Tibial artery (tissue), 4 donors: ENCODE measurements at places on chromosomes 11 and 22.

DNA sequence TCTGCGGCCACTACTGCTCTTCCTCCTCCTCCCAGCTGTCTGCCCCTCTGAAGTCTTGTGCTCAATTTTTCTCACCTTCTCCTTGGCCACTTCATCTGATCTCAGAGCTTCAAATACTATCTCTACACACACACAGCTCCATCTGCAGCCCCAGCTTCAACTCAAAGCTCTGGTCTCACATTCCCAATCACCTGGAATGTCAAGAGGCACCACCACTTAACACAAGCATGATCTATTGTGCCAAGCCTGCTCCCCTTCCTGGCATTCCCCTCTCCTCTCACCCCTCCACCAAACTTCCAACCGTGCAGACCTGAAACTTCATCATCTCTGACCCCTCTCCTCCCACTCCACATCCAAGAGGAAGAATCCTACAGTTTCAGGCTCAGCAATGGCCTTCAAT lies 17.5 kb downstream of the NRXN2 start:
- H3K4me1 ChIP-seq, result no peaks in the 10 kb centered on the region
- no peaks in the 10 kb centered on the region for H3K36me3 ChIP-seq
- no peak overlapping the region for H3K27ac ChIP-seq
- H3K27me3 ChIP-seq, result peaks cover 64% of the 10 kb centered on the region

- no peaks in the 10 kb centered on the region for H3K4me1 ChIP-seq
- DNase-seq, result no peak
- no peaks in the 10 kb centered on the region for H3K36me3 ChIP-seq
- no peaks in the 10 kb centered on the region for H3K27me3 ChIP-seq
- no peak overlapping the region for H3K27ac ChIP-seq
Measured at GRCh38 chr11:115557681-115558080, 53.5 kb upstream of the CADM1 start.

- no peak overlapping the region for H3K4me3 ChIP-seq
- no peaks in the 10 kb centered on the region for H3K36me3 ChIP-seq
- H3K27me3 ChIP-seq, result no peaks in the 10 kb centered on the region
- DNase-seq, result no peak
- H3K4me1 ChIP-seq, result no peaks in the 10 kb centered on the region
Measured at GRCh38 chr11:112518371-112518770, 257.7 kb upstream of the PLET1 start.

GRCh38 chr11:79467761-79468160 lies 26.9 kb upstream of the TENM4 start:
- no peaks in the 10 kb centered on the region for H3K36me3 ChIP-seq
- H3K4me3 ChIP-seq, result no peak overlapping the region
- H3K4me1 ChIP-seq, result no peaks in the 10 kb centered on the region
- no peaks in the 10 kb centered on the region for H3K27me3 ChIP-seq
- DNase-seq, result no peak
- H3K27ac ChIP-seq, result no peak overlapping the region

- DNase-seq, result no peak
- no peaks in the 10 kb centered on the region for H3K27me3 ChIP-seq
- no peak overlapping the region for H3K27ac ChIP-seq
- H3K4me3 ChIP-seq, result no peak overlapping the region
- H3K4me1 ChIP-seq, result no peaks in the 10 kb centered on the region
Measured at GRCh38 chr11:38095268-38095667, 1497.2 kb upstream of the RAG2 start.

DNA sequence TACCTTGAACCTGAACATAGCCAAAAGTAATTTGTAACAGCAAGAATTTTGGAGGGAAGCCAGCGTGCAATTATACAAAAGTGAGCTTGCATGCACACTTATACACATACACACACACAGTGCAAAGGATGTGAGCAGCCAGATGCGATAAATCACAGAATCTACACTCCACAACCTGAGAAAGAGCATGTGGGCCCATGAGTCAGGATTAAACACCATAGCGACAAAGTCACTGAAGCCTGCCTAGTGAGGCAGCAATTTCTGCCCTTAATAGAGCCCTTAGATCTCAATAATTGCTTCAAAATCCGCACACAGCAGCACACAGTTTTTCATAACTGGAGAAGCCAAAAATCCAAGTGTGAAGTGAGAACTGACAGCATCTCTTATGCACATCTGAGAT lies 42.6 kb upstream of the TEAD1 start:
- DNase-seq, result no peak
- no peaks in the 10 kb centered on the region for H3K4me1 ChIP-seq
- no peaks in the 10 kb centered on the region for H3K36me3 ChIP-seq

DNA sequence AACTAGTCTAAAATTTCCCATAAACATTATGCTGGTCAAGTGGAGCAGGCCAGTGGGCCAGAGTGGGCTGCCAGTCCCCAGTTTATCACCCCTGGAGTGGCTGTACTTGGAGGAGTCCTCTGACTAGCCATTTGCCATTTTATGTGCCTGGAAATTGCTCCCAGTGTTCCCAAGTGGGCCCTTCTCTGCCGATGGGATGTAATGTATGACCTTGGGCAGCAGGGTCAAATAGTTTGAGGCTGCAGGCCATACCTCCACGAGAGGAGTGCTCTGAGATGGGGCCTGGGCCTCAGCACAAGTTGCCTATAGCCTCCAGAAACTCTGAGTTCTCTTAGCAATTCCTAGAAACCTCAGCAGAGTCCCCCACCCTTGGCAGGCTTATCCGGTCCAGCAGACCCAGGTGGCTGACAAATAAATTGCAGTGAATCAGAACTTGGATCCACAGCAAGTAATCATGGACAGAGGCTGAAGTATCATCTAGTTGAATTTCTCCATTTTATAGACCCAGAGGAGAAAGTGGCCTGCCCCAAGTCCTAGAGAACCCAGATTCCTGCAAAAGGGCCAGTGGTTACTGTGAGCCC lies 17.8 kb upstream of the PATZ1 start:
- H3K27me3 ChIP-seq, result no peaks in the 10 kb centered on the region
- H3K36me3 ChIP-seq, result no peaks in the 10 kb centered on the region
- no peaks in the 10 kb centered on the region for H3K4me1 ChIP-seq
- no peak overlapping the region for H3K4me3 ChIP-seq
- DNase-seq, result no peak

DNA sequence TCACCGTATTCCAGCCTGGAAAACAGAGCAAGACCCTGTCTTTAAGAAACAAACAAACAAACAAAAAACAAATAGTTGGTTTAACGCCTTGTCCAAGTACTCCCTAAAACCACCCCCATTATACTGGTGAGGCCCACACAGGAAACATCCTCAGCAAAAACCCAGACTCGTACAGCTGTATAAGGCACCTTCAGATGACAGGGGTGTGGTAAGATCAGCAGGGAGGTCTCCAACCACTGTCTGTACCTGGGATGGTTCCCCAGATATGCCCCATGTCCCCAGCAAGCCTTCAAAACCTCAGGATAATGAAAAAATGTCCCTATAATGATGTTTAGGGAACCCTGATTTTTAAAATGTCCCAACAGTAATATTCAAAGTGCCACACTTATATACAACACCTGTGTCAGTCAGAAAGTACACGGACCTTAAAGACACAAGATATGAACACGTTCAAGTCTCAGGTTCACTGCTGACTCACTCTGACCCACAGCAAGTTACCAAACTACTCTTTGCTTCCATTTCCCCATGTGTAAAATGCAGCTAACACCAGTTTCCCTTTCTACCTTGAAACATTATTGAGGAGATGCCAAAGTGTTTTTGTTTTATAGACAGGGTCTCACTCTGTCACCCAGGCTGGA lies 9.3 kb downstream of the SF3A1 start:
- no peak for DNase-seq
- H3K27me3 ChIP-seq, result no peaks in the 10 kb centered on the region
- no peak overlapping the region for H3K4me3 ChIP-seq
- H3K36me3 ChIP-seq, result peaks cover 95% of the 10 kb centered on the region
- no peak overlapping the region for H3K27ac ChIP-seq

DNA sequence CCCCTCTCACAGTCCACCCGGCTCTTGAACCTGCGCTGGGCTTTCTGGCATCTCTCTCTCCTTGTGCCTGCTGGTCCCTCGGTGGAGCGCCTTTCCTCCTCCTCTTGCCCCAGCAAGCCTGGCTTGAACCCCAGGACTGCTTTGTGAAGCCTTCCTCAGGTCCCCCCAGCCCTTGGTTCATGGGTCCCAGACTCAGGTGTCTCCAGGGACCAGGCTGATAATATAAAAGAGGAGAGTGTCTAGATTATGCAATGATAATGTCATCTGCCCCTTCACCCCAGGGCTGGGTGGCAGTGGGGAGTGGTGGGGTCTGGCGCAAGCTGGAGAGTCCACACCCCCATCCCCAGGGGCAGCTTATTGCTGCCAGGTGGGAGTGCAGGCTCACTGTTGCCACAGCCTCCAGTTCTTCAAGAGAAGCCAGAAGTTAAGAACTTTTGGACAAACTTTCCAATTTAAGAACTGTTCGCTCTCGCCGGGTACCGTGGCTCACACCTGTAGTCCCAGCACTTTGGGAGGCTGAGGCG lies 36.6 kb upstream of the PARVG start:
- H3K27me3 ChIP-seq, result peaks cover 15% of the 10 kb centered on the region
- no peak overlapping the region for H3K27ac ChIP-seq
- no peak overlapping the region for H3K4me3 ChIP-seq
- peaks cover 5% of the 10 kb centered on the region for H3K4me1 ChIP-seq
- H3K36me3 ChIP-seq, result peaks cover 6% of the 10 kb centered on the region

DNA sequence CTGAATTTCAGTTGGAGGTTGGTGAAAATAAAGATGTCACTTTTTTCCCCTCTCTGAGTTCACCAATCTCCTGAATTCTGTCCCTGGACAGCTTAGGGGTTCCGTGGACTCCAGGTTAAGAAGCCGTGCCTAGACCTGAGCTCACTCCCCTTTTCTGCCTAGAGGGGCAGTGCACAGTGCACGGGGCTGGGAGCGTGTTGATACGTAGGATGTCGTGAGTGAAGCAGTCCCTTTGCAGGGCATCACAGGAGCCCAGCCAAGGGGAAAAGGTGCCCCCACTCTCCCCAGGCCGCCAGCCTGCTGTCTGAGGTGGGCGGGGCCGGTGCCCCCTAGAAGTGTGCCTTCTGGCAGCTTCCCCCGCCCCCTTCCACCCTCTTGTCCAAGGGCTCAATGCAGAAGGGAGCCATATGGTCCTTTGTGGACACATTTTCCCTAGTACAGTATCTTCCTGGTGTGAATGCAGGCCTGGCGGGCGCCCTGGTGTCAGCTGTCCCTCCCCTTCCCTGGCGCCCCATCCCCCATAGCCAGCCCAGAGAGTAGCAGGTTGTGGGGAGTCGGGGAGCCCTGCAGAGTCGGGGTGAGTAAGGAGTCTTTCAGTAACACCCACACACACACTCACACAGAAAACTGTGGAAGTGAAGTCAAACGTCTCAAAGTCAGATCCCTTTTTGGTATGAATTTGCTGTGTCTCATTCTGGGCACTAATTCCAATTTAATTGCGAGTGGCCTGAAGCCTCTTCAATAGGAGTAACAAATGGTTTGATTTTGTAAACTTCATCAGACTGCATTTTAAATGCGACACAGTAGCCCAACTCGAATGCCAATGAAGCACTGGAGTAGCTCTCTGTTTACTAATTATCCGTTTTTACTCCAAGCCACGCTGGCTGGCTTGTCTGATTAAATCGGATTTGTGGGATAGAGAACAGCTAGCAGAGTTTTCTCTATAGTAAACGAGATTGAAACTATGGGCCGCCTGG lies 67.5 kb upstream of the NNMT start:
- no peaks in the 10 kb centered on the region for H3K27me3 ChIP-seq
- peaks cover 44% of the 10 kb centered on the region for H3K4me1 ChIP-seq
- no peak overlapping the region for H3K27ac ChIP-seq
- peaks cover 67% of the 10 kb centered on the region for H3K36me3 ChIP-seq
- H3K4me3 ChIP-seq, result no peak overlapping the region

DNA sequence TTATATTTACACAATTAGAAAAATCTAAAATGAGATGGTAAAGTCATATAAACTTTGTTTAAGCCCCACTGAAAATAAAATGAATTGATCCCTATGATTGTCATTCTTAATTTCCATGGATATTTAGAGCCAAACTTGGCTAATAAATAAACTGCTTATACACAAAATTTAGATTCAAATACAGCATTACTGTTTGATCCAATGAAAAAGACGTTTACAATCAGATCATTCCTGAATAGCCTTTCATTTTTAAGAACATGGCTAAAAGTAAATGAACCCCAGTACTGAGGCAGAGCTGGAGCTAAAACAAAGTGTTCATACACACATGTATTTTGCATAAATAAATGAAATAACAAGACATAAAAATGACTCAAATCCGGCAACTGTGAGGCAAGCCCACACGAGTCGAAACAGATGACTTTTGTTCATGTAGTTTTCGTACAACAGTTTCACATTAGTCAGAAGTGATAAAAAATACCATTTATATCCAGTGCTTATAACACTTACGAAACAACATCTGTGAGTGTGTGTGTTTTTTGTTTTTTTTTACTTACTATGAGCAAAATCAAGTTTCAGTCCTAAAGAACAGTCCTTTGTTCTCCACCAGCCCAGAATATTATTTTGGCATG lies 386.5 kb downstream of the SOX6 start:
- H3K36me3 ChIP-seq, result no peaks in the 10 kb centered on the region
- peak overlapping the region; percentile 81 for H3K27ac ChIP-seq
- no peaks in the 10 kb centered on the region for H3K27me3 ChIP-seq
- peak overlapping the region; percentile 15 for H3K4me3 ChIP-seq

DNA sequence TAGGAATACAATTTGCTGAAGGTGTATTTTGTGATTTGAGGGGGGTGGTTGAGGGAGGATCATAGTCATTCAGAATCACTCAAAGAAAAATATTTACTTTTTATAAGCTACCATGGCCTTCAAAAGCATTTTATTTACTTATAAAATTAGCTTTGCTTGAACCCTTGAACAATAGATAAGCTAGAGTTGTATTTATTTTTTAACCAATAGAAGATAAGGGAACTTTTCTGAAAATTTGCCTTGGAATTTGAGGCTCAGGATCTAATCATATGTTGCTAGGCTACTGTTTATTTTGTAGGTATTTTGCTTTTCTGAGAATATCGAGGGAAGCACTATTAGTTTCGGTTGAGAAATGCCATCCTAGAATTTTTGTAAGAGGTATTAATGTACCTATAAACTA lies 82.1 kb downstream of the EMSY start:
- H3K4me1 ChIP-seq, result no peaks in the 10 kb centered on the region
- no peak overlapping the region for H3K27ac ChIP-seq
- DNase-seq, result no peak
- H3K4me3 ChIP-seq, result no peak overlapping the region

- no peaks in the 10 kb centered on the region for H3K36me3 ChIP-seq
- DNase-seq, result no peak
- no peak overlapping the region for H3K4me3 ChIP-seq
- no peaks in the 10 kb centered on the region for H3K4me1 ChIP-seq
Measured at GRCh38 chr11:10392095-10393079, 62.7 kb upstream of the AMPD3 start.

DNA sequence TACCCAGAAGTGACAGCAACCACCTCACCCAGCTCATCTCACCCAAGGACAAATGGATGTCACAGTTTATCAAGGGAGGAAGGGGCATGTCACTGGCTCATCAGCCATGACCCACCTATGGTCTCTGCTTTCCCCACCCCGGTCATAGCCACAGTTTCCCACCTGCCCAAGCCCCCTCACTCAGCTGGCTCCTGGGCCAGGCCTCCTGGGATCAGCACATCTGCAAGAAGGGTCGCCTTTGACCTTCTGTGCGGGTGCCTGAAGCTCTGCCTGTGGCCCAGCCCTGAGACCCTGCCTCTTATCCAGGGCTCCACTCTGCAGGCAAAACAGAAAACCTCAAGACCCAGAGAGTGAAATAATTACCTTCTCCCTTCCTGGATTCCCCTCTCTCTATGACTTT lies 236.4 kb downstream of the BUD13 start:
- no peak overlapping the region for H3K4me3 ChIP-seq
- H3K27me3 ChIP-seq, result no peaks in the 10 kb centered on the region
- DNase-seq, result peak; percentile 33
- H3K27ac ChIP-seq, result no peak overlapping the region
